ENCODE measurements at places on chromosomes 16 and 17. TPM values are rescaled to one million over a fixed set of nuclear protein-coding genes. Genes with fewer than 3 reads are reported as not detected.

Gene ATAD5
- 2.2 TPM for total RNA-seq

Gene LRRC75A
- total RNA-seq: not detected

Gene KRT32
- total RNA-seq: not detected

Gene MYADML2
- not detected for total RNA-seq

Gene RAB34
- total RNA-seq: 238 TPM

Gene CCL8
- total RNA-seq: not detected

Gene SRCIN1
- total RNA-seq: 1.0 TPM

Gene CHAD
- total RNA-seq: not detected

Gene PNMT
- total RNA-seq: not detected

Gene SDK2
- 24.7 TPM for total RNA-seq

Gene TBC1D3K
- total RNA-seq: not detected

Gene CIBAR2
- total RNA-seq: not detected

Gene CASKIN1
- 0.16 TPM for total RNA-seq

Gene TBC1D3B
- not detected for total RNA-seq

Gene PFAS
- total RNA-seq: 17.4 TPM

Gene KIF19
- total RNA-seq: not detected

Gene CAMTA2
- total RNA-seq: 22.2 TPM

Gene KRTAP9-8
- total RNA-seq: not detected

Gene CES1
- not detected for total RNA-seq

Gene CENPX
- total RNA-seq: 69.0 TPM

Gene KRTAP4-3
- total RNA-seq: not detected

Gene CTRB2
- not detected for total RNA-seq

Gene LYRM1
- total RNA-seq: 26.6 TPM

Gene SLC13A2
- total RNA-seq: not detected

Gene TUBG1
- total RNA-seq: 122 TPM

Gene FA2H
- total RNA-seq: not detected

Gene IRX3
- 8.7 TPM for total RNA-seq

Gene DRC3
- 0.15 TPM for total RNA-seq

Gene CD300C
- not detected for total RNA-seq

Gene OSGIN1
- 1.2 TPM for total RNA-seq

Gene SLC16A13
- 4.1 TPM for total RNA-seq

Gene NPIPA5
- 1.2 TPM for total RNA-seq

Gene SRL
- total RNA-seq: not detected

Gene GSDMA
- 8.4 TPM for total RNA-seq

Gene DOC2B
- not detected for total RNA-seq

Gene KRTAP9-1
- not detected for total RNA-seq

Gene KRTAP4-9
- total RNA-seq: not detected

Gene TBC1D28
- total RNA-seq: not detected

Gene CDH11
- total RNA-seq: 66.0 TPM

Gene DLX4
- 0.23 TPM for total RNA-seq

Gene TGFB1I1
- 20.4 TPM for total RNA-seq

Gene FOXN1
- total RNA-seq: 0.04 TPM

Gene MYH2
- not detected for total RNA-seq

Gene RILP
- 11.1 TPM for total RNA-seq

Gene HS3ST4
- not detected for total RNA-seq

Gene RNF227
- 5.9 TPM for total RNA-seq
